Smooth muscle cell of trachea (primary cell): ENCODE measurements at places on chromosomes 13 and 19. TPM values are rescaled to one million over a fixed set of nuclear protein-coding genes. Genes with fewer than 3 reads are reported as not detected.

TSSK6 gene
- 2.3 and 4.5 TPM in 2 replicates for total RNA-seq

SIGLEC8 gene
- total RNA-seq = not detected in 2 replicates

ZNF527 gene
- total RNA-seq = 5.5 and 7.1 TPM in 2 replicates

ZNF415 gene
- total RNA-seq = 4.8 and 15.2 TPM in 2 replicates

ASPDH gene
- total RNA-seq = not detected in 2 replicates

IL12RB1 gene
- 0.15 and 0.33 TPM in 2 replicates for total RNA-seq

ITGBL1 gene
- 70.7 and 102 TPM in 2 replicates for total RNA-seq

SLITRK5 gene
- under 0.01 and 0.15 TPM in 2 replicates for total RNA-seq

FXYD1 gene
- total RNA-seq = 0.44 and 5.8 TPM in 2 replicates

SYT3 gene
- under 0.01 and 0.17 TPM in 2 replicates for total RNA-seq

FPR3 gene
- not detected in 2 replicates for total RNA-seq

ADM5 gene
- total RNA-seq = 0.44 and 0.83 TPM in 2 replicates

SPACA4 gene
- not detected in 2 replicates for total RNA-seq

CACNA1A gene
- total RNA-seq = 16.3 and 29.6 TPM in 2 replicates

MYO16 gene
- total RNA-seq = 0.17 and 0.29 TPM in 2 replicates

PLIN5 gene
- total RNA-seq = not detected in 2 replicates

KLK14 gene
- 0.17 TPM in 1 of 2 replicates, not detected in the other for total RNA-seq

KCNN1 gene
- total RNA-seq = 0.15 and 0.50 TPM in 2 replicates

ZNF324B gene
- total RNA-seq = 8.4 and 12.1 TPM in 2 replicates

CRLF1 gene
- total RNA-seq = 9.5 and 28.8 TPM in 2 replicates

PVR gene
- 43.5 and 69.3 TPM in 2 replicates for total RNA-seq

ERICH4 gene
- total RNA-seq = not detected in 2 replicates

PRR20E gene
- not detected in 2 replicates for total RNA-seq

ZNF460 gene
- 49.5 and 79.2 TPM in 2 replicates for total RNA-seq

ZIC2 gene
- total RNA-seq = under 0.01 TPM in 1 of 2 replicates, not detected in the other

ACER1 gene
- not detected in 2 replicates for total RNA-seq

UTP14C gene
- 11.6 and 15.4 TPM in 2 replicates for total RNA-seq

EPS8L1 gene
- total RNA-seq = 0.99 and 1.2 TPM in 2 replicates

LRG1 gene
- total RNA-seq = not detected in 2 replicates

CEACAM21 gene
- not detected in 2 replicates for total RNA-seq

TMPRSS9 gene
- total RNA-seq = under 0.01 TPM in 1 of 2 replicates, not detected in the other

GPC6 gene
- total RNA-seq = 76.8 and 112 TPM in 2 replicates

CEACAM3 gene
- not detected in 2 replicates for total RNA-seq

FGF9 gene
- total RNA-seq = not detected in 2 replicates

ZNF627 gene
- total RNA-seq = 18.9 and 20.4 TPM in 2 replicates

RNF113B gene
- total RNA-seq = not detected in 2 replicates

ZSCAN4 gene
- total RNA-seq = not detected in 2 replicates

PLK5 gene
- total RNA-seq = 0.17 TPM in 1 of 2 replicates, not detected in the other

C1QTNF9B gene
- total RNA-seq = 0.33 and 0.44 TPM in 2 replicates

C5AR1 gene
- 0.17 TPM in 1 of 2 replicates, not detected in the other for total RNA-seq

PGLYRP2 gene
- total RNA-seq = not detected in 2 replicates

DENND1C gene
- total RNA-seq = not detected in 2 replicates

ZNF653 gene
- 3.3 and 3.5 TPM in 2 replicates for total RNA-seq

RB1 gene
- total RNA-seq = 19.2 and 29.1 TPM in 2 replicates

TNFRSF19 gene
- total RNA-seq = 117 and 144 TPM in 2 replicates

ZNF709 gene
- total RNA-seq = 3.5 and 4.1 TPM in 2 replicates

ZNF835 gene
- 0.15 and 1.2 TPM in 2 replicates for total RNA-seq

ANO8 gene
- 4.1 and 7.7 TPM in 2 replicates for total RNA-seq

PALM gene
- 3.9 and 41.4 TPM in 2 replicates for total RNA-seq

PNMA8A gene
- 2.5 and 17.3 TPM in 2 replicates for total RNA-seq

LHB gene
- total RNA-seq = not detected in 2 replicates

SLC7A10 gene
- total RNA-seq = not detected in 2 replicates

S1PR5 gene
- 0.15 and 0.17 TPM in 2 replicates for total RNA-seq

GJA3 gene
- 5.1 and 16.7 TPM in 2 replicates for total RNA-seq

ATP8A2 gene
- total RNA-seq = 0.15 and 0.17 TPM in 2 replicates
